ENCODE measurements at places on chromosomes 5 and 9.
A peak's percentile ranks its signal among the peaks of the same experiment; 100 is the strongest.

DNA sequence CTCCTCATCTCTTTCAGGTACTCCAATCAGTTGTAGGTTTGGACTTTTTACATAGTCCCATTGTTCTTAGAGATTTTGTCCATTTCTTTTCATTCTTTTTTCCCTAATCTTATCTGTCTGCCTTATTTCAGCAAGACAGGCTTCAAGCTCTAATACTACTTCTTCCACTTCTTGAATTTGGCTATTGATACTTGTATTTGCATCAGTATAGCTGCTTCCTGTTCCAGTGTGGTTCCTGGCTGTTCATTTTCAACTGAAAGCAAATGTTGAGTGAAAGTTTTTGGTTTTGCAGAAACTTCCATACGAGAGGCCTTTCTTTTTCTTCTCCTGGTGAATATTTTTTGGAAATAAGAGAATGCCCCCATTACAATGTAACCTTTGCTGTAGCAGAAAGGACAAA lies 12.0 kb upstream of the IFNA1 start:
- DNase-seq, result no peak

DNA sequence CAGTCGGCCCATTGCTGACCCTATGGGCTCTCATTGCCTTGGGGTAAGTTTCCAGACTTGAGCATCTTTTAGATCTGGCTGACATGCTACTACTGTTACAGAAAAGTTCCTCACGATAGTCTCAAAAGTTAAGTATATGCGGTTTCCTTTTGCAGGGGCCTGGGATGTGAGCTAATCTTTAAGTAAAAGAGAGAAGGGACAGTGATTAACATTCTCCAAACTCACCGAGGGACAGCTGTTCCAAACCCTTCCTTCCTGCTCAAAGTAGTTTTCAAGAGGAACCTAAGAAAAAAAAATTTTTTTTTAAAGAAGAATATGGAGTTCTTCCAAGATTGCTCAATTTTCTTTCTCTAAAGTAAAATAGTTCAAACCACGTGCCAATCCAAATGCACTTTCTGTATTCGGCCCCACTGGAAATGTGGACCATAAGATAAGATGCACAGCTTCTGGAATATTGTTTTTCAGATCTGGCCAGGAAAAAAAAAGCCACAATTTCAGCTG lies 168.0 kb upstream of the SPRY4 start:
- DNase-seq, result no peak

DNA sequence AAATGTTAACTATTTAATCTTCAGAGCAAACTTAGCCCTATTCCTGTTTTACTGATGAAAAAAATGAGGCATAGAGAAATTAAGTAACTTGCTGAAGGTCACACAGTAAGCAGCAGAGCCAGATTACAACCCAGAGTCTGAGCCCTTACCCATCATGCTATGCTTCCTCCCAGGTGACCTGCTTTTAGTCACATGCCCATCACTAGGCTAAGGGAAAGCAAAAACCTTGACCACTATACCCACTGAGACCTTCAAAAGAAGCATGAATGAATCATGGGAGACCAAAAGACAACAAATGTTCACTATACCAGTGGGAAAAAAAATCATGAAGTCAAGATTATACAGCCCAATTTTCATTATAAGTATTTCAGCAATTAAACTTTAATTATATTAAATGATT lies 5.3 kb upstream of the HAUS6 start:
- DNase-seq, result no peak

GRCh38 chr9:36991516-36992134 lies 42.4 kb downstream of the PAX5 start:
- DNase-seq, result peak; percentile 16
